Prostate gland (tissue), 2 donors: ENCODE measurements at places on chromosomes 6 and 20. TPM values are rescaled to one million over a fixed set of nuclear protein-coding genes. Genes with fewer than 3 reads are reported as not detected.
A peak's percentile ranks its signal among the peaks of the same experiment; 100 is the strongest.

GRCh38 chr20:5927749-5928462, 22.4 kb downstream of the TRMT6 start:
- no peak overlapping the region for H3K27ac ChIP-seq
- no peaks in the 10 kb centered on the region for H3K27me3 ChIP-seq
- no peaks in the 10 kb centered on the region for H3K4me1 ChIP-seq
- H3K4me3 ChIP-seq: no peak overlapping the region
- no peaks in the 10 kb centered on the region for H3K36me3 ChIP-seq

GRCh38 chr6:165031502-165031901, 277.9 kb downstream of the C6orf118 start:
- H3K4me1 ChIP-seq: no peaks in the 10 kb centered on the region
- no peaks in the 10 kb centered on the region for H3K36me3 ChIP-seq
- no peaks in the 10 kb centered on the region for H3K27me3 ChIP-seq
- no peak overlapping the region for H3K27ac ChIP-seq

The CLPSL1 gene
- not detected for total RNA-seq

DNA sequence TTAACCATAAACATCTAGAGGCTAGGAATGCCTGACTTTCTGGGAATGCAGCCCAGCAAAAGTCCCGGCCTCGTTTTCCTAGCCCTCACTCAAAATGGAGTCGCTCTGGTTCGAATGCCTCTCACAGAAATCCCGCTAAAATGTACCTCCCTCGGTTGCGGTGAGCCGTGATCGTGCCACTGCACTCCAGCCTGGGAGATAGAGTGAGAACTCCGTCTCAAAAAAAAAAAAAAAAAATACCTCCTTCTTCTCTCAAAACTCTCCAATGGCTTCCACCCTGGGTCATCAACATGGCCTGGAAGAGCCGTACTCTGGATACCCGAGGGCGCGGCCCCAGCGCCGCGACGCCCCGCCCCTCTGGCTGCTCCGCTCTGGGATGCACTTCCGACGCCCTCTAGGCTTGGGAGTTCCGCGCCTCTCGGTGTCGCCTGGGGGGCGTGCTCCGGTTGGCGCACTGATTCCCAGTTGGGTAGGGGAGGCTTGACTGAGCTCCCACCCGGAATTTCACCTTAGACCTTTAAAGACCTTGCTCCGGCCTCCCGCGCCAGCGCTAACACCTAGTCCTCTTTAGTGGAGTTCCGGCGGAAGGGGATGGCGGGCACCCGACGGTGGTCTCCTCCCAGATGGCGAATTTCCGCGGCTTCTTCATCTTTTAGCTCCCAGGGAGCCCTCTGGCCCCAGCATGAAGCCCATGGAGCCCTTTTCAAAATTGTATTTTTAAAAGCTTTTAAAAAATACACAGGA, 12.3 kb downstream of the HMGN4 start:
- no peak overlapping the region for H3K27ac ChIP-seq
- H3K27me3 ChIP-seq: no peaks in the 10 kb centered on the region
- H3K4me1 ChIP-seq: no peaks in the 10 kb centered on the region
- H3K36me3 ChIP-seq: no peaks in the 10 kb centered on the region
- H3K4me3 ChIP-seq: peak overlapping the region; percentile 36

DNA sequence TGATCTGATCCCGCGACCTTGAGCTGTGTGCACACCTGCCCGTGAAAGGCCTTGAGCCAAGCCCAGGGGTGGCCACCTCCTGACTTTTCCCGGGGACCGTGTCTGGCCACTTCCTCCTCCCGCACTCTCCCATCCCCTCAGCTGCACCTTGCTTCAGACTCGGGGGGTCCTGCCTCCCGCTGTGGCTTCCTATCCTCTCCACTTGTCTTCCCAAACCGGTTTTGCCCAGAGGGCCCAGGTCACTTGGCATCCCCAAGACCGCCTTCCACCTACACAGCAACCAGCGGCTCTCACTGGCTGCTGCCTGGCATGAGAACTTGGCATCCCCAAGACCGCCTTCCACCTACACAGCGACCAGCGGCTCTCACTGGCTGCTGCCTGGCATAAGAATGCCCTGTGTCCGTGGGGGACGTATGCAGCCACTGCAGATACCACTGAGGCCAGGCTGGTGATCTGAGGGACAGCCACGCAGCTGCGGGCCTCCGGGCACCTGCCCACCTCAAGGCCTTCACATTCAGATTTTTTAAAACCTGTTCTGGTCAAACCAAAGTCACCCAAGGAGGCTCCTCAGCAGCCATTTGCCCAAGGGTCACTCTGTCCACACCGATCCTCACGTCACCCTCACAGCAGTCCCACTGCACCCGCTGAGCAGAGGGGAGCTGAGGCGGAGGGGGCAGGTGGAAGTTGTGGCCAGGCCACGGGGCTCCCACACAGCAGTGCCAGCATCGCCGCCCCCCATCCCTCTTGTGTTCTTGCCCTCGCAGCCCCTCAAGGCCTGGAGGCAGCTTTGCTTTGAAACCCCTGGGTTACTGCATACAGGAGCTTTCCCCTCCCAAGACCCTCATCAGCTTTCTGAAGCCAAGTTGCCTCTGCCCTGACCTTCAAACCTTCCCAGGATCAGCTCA, 245.5 kb downstream of the TAF4 start:
- no peaks in the 10 kb centered on the region for H3K27me3 ChIP-seq
- DNase-seq: no peak
- no peak overlapping the region for H3K4me3 ChIP-seq
- H3K4me1 ChIP-seq: no peaks in the 10 kb centered on the region
- H3K27ac ChIP-seq: no peak overlapping the region

The SEMG1 gene
- total RNA-seq: 250 TPM

DNA sequence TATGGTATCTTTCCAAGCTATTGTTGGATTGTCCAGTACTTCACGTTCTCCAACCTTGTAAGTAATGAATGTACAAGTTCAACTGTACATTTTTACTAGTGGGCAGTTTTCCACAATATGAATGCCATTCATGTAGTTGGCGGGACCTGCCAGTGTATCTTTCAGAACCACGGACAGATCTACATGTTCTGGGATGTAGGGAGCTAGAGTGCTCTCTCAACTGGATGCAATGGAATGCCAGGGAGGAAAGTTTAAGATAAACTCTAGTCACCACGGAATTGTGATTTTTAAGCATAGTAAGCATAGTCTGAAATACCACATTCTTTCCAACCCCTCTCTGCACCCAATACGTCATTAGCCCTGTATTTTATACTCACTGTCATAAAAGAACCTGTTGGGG, 21.5 kb upstream of the HLA-C start:
- H3K4me1 ChIP-seq: no peaks in the 10 kb centered on the region
- no peak for DNase-seq

- no peaks in the 10 kb centered on the region for H3K27me3 ChIP-seq
- peak overlapping the region; percentile 84 for H3K27ac ChIP-seq
- H3K36me3 ChIP-seq: no peaks in the 10 kb centered on the region
- peak overlapping the region; percentile 89 for H3K4me3 ChIP-seq
- H3K4me1 ChIP-seq: peaks cover 9% of the 10 kb centered on the region
- DNase-seq: peak; percentile 7
Observed at GRCh38 chr6:37432590-37432915, 468 bp upstream of the CMTR1 start.

The COL19A1 gene
- 0.45 TPM for total RNA-seq

- no peaks in the 10 kb centered on the region for H3K27me3 ChIP-seq
- no peak for DNase-seq
- no peak overlapping the region for H3K4me3 ChIP-seq
- H3K4me1 ChIP-seq: no peaks in the 10 kb centered on the region
- no peaks in the 10 kb centered on the region for H3K36me3 ChIP-seq
- H3K27ac ChIP-seq: no peak overlapping the region
Observed at GRCh38 chr20:63218701-63219446, 2.9 kb upstream of the YTHDF1 start.
